Smooth muscle cell of the brain vasculature (primary cell): ENCODE measurements at places on chromosomes 7 and 10.

GRCh38 chr7:142485617-142486226, 227.9 kb upstream of the PRSS58 start:
- no peak for DNase-seq

- no peak for DNase-seq
Observed at GRCh38 chr10:78179886-78180705, 146.4 kb downstream of the RPS24 start.

DNA sequence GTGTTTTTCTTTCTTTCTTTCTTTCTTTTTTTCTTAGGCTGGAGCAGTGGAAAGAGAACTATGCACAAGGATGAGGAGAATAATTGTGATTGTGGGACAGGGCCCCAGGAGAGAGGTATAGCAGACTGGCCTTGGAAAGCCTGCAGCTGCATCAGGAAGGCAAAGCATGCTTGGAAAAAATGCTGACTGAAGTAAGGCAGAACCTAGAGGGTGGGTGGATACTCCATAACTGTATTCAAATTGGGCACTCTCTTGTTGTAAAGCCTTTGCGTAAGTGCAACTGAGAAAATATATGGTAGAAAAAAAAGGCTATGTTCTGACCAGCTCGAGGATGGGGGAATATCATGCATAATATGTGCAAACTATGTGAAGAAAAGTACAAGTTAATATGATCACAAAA, 39.5 kb downstream of the PDK4 start:
- no peak for DNase-seq

GRCh38 chr10:27819781-27820531, 74.3 kb upstream of the MKX start:
- DNase-seq, result no peak

DNA sequence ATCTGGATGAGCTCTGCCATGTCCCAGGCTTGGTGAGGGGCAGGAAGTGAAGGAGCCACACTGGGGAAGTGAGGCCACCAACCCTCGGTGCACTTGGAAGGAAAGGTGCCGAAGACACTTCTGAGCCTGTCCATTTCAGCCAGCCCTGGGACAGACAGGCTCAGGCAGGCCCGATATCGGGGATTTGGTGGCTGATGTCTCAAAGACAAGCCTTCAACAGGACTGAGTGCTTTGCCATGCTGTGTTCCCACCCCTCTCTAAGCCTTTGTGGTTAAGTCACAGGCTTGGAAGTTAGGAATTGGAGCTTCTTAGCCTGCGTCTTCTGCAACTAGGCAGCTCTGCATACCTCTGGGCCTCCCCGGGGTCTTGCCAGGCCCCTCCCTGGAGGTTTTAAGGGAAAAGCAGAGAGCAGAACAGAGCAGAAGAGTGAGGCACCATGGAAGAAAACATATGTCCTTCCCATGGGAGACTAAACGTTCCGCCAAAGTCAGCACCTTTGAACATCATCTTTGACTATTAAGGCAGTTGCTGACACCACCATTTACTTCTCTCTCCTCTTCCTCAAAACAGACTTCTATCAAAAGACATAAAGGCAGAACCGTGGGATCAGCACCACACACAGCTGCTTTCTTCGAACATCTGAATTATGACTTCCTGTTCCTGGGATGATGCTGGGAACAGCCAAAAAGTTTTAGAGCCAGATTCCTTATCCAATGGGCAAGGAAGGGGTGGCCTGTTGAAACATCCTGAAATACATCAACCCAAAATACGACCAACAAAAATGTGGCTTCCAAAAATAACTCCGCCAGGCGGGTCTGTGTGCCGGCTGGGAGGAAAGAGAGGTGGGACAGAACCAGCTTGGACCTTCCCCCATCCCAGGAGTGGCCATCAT, 71.8 kb downstream of the AFAP1L2 start:
- no peak for DNase-seq

DNA sequence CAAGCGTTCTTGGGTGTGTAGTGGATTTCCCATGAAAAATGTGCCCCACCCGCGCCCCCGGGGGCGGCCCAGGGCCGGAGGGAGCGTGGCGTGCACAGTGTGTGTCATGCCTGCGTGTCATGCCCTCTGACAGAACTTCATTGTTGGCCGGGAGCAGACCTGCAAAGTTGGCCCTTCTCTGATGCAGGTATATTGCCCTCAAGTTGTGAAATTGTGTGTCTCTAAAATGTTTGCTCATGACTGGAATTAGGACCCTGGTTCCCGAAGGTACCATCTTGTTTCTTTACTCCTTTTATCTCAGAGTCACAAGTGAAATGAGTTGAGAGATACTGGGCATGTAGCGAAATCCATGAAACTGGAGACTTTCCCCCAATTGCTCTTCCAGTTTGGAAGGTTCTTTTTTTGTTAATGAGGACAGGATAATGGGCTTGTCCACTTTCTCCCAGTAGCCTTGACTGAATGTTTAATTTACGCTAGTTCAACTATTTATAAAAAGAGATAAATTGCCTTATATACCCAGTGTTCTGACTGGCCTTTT, 26.2 kb downstream of the ADK start:
- DNase-seq, result no peak

- DNase-seq, result no peak
Observed at GRCh38 chr10:103181244-103181643, 11.8 kb downstream of the NT5C2 start.

DNA sequence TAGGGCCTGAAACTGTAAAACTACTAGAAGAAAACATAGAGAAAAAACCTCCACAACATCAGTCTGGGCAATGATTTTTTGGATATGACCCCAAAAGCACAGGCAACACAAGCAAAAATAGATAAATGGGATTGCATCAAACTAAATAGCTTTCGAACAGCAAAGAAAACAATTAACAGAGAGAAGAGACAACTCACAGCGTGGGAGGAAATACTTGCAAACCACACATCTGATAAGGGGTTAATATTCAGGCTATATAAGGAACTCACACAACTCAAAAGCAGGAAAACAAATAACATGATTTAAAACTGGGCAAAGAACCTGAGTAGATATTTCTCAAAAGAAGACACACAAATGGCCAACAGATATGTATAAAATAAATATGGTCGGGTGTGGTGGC, 7.7 kb upstream of the GSTK1 start:
- no peak for DNase-seq

- DNase-seq, result no peak
Observed at GRCh38 chr10:79385392-79385795, 38.1 kb downstream of the PPIF start.

- DNase-seq, result no peak
Observed at GRCh38 chr7:20783125-20783699, 3.5 kb downstream of the SP8 start.

GRCh38 chr10:127971963-127972615, 65.2 kb downstream of the PTPRE start:
- DNase-seq, result no peak

DNA sequence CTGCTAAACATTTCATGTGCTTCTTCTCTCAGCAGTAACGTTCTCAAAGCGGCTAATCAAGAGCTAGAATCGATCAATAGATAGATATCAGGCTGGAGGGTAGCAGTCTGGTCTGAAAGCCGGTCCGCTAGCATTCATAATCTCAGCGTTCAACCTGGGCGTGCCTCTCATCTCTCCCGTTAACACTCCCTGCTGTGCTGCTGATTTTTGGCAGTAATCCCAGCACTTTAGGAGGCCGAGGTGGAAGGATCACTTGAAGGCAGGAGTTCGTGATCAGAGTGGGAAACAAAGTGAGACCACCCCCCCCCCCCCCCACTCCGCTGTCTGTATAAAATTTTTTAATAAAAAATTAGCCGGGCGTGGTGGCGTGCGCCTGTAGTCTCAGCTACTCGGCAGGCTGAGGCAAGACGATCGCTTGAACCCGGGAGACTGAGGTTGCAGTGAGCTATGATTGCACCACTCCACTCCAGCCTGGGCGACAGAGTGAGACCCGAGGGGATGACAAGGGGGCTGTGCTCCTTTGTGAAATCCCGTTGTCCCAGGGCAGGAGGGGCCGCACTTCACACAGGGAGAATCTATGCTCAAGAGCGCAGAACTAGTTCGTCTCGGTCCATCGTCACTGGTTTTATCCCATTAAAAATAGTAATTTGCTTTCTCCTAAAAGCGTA, 624 bp upstream of the CEP55 start:
- DNase-seq, result no peak

- DNase-seq, result no peak
Observed at GRCh38 chr7:19561121-19561805, 147.6 kb downstream of the POLR1F start.

DNA sequence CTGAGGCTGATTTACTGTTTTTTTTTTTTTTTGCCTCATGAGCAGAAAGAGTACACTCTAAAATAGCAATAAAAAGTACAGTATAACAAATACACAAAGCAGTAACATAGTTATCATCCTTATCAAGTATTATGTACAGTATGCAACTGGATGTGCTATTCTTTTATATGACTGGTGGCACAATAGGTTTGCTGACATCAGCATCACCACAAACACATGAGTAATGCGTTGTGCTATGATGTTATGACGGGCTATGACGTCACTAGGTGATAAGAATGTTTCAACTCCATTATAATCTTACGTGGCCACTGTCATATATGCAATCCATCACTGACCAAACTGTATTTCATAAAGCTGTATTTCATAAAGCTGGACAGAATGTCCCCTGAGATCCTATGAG, 189.2 kb upstream of the GLI3 start:
- DNase-seq, result no peak

DNA sequence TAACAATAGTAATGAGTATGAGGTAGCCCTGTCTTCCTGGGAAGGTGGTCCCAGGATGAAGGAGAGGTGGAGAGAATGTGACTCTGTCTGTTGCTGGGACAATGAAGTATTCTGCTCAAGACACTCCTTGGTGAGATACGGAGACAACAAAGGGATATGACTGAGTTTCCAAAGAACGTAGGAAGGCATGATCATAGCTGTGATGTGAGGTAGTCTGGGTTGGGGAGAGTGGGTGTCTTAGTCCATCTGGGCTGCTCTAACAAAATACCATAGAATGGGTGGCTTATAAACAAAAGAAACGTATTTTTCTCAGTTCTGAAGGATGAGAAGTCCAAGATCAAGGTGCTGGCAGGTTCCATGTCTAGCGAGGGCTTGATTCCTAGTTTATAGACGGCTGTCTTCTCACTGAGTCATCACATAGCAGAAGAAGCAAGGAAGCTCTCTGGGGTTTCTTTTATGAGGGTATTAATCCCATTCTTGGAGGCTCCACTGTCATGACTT, 84.9 kb upstream of the RHOBTB1 start:
- no peak for DNase-seq

GRCh38 chr7:64802699-64803098, 8.5 kb downstream of the ZNF138 start:
- DNase-seq, result no peak

DNA sequence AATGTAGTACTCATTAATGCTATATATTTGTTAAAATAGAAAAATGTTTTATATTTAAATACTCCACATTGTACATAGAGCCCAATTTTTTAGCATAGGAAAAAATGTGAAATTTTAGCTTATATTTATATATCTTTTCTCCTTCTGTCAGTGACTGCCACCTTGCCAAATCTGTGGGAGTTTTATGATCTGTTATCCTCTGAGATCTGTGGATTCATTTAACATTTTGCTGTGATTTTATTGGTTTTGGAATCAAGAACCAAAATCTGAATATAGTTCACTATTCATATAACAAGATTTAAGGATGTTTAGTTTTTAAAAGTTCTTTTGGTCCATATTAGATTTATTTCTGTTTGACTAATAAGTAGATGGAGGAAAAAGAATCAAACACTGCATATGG, 127.9 kb downstream of the PPP1R9A start:
- DNase-seq, result no peak

DNA sequence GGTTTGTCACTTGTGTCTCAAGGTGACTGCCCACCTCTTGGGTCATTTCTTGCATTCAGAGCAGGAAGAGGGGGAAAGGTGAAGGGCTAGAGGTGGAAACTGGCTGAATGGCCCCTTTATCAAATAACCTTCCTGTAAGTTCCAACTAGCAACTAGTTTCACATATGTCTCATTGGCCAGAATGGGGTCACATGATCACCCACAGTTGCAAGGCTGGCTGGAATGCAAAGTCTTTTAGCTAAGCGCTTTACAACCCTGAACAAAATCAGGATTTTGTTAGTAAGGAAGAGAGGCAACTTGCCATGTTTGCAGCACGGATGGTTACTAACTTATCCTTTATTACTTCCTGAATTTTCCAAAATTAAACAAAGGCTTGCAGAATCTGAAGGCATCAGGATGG, 156.3 kb downstream of the EMX2 start:
- DNase-seq, result no peak

DNA sequence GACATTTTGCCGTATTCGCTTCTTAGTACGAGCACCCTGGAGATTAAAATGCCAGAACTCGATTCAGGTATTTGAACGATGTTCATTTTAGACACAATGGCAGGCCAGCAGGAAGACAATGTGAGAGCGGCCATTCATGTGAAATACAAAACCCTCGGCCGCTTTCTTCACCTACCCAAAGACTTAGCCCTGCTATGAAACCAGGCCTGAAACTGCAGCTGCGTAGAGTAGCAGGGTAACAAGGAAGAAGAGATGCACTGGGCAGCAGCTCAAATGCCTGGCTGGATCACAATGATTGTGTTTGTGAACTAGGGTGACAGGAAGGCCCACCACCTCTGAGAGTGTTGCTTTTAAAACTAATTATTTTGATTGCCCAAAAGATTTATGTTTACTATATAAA, 234.8 kb downstream of the TRIL start:
- DNase-seq, result no peak

DNA sequence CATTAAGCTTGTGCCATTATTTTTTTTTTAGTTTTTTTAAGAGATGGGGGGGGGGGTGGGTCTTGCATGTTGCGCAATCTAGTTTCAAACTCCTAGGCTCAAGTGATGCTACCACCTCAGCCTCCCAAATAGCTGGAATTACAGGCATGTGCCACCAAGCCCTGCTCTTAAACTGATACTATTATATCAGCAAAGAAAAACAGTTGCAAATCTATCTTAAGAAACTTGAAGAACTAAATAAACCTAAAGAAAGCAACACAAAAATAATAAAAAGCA, 47.5 kb downstream of the BRAF start:
- DNase-seq, result no peak

- no peak for DNase-seq
Observed at GRCh38 chr7:92768501-92769393, 67.6 kb downstream of the CDK6 start.

DNA sequence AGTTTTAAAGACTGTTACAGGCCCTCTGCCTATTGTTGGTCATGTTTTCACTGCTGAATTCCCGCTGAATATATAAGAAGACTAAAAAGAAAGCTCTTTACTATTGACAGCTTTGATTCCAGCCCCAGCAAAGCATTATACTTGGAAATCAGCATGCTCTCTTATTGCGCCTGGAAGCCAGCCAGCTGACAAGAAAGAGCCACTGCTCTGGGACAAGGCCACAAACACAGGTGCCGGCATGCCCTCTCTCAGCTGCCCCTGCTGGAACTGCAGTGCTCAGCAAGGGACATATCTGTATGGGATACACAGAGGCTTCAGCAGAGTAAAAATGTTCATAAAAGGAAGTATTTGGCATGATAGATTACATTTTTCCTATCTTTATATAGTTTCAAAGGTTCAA, 523.9 kb downstream of the ADRA2A start:
- no peak for DNase-seq
